ENCODE measurements at places on chromosomes 4 and X. TPM values are rescaled to one million over a fixed set of nuclear protein-coding genes. Genes with fewer than 3 reads are reported as not detected.

- DNase-seq, result no peak
Measured at GRCh38 chr4:30103455-30103854, 616.7 kb upstream of the PCDH7 start.

DNA sequence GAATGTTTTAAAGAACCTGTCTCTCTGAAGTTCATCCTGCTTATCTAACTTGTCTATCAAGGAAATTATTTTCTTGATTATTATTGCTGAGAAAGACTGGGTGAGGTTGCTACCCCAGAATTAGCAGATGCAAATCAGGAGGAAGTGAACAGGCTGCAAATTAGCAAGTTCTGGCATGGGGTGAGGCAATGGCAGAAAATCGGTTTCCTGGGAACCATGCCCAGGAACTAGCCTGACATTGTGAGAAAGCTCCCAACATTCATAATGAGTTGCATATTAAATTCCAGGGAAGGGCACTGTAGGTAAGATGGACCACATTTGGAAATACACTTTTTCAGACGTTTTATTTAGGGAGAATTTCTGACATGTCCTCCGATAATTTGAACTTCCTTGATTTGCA is 11.6 kb downstream of the ARSF start:
- DNase-seq, result no peak

- no peak for DNase-seq
Measured at GRCh38 chrX:18034945-18035344, 173.8 kb upstream of the RAI2 start.

- DNase-seq, result no peak
Measured at GRCh38 chrX:135411893-135412292, 9.9 kb upstream of the SMIM10L2A start.

DNA sequence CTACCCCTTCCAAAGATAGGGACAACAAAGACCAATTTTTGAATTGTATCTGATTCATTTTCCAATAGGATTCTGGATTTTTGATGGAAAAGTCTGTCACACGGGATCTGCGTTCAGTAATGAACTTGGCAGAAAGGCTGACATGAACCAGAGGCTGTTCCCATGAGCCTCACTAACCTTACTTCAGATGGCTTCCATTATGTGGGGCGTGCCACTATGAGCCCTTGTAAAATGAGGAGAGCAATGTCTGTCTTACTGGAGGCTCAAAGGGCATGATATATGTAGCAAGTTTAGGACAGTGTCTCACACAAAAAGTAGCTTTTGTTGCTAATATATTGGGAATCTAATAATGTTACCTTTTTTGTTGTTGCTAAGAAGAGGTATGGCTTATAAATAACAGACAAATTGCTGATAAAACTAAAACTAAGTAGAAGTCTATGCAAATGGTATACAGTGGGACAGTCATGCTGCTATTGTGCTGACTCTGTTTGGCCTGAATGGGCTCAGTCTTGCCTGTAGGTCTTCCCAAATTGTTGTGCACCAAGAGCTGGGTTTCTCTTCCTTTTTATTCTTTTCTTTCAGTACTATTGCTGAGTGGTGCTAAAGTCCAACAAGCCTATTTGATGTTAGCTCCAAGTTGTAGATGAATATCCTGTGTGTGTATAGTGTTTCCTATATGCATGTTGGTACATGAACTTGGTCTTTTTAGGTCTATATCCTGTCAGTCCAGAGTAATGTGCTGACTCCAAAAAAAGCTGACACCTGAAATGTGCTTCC is 132.1 kb downstream of the SPRY1 start:
- no peak for DNase-seq

DNA sequence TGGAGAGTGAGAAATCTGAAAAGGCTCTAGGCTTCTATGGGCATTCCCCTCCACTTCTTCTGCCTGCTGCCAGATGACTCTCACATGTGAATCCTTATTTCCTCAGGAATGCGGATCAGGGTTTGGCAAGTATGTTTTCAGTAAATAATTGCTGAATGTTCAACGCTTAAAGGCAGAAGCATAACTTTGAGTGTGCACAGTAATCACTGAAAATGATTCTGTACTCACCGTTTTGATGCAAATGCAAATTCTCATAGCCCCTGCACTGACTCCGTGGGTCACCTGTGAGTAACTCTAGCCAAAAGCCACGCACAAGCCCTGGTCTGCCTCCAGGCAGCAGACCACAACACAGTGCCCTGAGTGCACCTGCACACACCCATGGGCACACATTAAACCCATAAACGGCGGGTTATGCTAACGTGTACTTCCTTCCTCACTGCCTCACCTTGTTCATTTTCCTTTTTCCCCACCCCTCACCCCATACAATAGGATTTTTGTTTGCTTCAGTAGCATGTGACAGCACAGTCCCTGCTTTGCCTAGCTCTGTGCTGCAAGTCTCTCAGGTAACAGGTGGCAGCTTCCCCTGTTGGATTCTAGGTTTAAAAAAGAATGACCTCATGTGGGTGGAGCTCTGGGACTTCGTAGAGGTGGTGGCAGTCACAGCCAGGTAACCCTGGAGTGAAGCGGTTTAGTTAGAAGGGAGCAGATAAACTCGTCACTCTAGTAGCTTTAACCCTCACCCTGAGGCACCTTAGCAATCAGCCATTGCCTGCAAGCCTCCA is at the start of gene ARHGEF38:
TSS of gene ARHGEF38 (plus strand) at position 656 of the 782 bp plus-strand sequence. CDS start 146 bp downstream, outside the sequence.
- DNase-seq, result peak; percentile 67

GRCh38 chr4:62328526-62328925 is 1128.4 kb downstream of the ADGRL3 start:
- DNase-seq, result no peak

GRCh38 chrX:30831082-30831481 is 58.0 kb downstream of the TAB3 start:
- no peak for DNase-seq

DNA sequence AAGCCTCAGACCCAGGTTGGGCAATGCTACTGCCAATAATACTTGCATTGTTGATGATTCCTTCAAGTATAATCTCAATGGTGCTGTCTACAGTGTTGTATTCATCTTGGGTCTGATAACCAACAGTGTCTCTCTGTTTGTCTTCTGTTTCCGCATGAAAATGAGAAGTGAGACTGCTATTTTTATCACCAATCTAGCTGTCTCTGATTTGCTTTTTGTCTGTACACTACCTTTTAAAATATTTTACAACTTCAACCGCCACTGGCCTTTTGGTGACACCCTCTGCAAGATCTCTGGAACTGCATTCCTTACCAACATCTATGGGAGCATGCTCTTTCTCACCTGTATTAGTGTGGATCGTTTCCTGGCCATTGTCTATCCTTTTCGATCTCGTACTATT is 7.4 kb downstream of the LPAR4 start:
- DNase-seq, result no peak

DNA sequence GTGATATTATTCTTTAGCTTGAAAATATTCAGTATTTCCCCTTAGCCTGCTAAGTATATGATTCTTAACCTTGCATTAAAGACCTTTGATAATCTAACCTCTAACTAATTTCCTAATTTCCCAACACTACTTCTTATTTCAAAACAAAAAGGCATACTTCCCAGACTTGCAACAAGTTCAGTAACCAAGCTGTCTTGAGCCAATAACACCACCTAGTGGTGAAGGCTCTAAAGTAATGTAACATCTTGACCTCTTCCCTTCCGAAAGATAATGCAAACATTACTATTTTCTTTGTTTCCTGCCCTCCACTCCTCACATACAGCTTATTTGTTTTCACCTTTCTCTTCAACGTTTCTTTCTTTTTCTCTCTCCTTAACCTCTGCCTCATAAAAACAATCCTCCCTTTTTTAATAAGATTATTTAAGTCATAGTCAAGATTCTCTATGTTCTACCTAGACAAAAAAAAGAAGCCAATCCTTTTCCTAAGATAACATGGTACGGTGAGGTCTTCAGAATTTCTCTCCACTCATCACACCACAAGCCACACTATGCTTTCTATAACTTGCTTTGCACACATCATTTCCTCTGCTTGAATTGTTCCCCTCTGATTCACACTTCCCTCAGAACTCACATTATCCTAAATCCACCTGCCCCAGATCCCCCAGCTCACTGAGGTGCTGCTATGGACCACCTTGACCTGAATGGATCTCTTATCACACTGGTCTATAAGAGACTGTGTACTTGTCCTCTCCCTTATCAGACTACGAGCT is 3.5 kb downstream of the FAT1 start:
- no peak for DNase-seq

DNA sequence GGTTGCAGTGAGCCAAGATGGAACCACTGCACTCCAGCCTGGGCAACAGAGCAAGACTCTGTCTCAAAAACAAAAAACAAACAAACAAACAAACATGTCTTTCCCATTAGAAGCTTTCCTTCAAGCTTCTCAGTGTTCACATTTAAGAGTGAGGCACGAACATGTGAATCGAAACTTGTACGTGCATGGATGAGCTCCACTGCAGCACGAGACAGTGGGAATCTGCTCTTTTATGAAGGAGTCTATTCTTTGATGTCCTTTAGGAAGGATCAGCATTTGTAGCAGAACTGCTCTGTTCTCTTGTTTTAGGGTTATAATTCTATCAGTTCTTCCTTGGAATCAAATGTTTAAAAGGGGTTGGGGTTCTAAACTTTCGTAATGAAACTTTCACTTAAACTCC is 23.4 kb upstream of the ZNF518B start:
- no peak for DNase-seq

GRCh38 chr4:26021417-26022345 is 107.7 kb downstream of the SMIM20 start:
- no peak for DNase-seq

EPHA5 gene
- total RNA-seq, result 0.20 TPM

PRR27 gene
- total RNA-seq, result not detected

- DNase-seq, result no peak
Measured at GRCh38 chr4:3355266-3355748, 62.5 kb downstream of the RGS12 start.

Measured in upper lobe of right lung (tissue), 1 donor.